ENCODE measurements at places on chromosomes 6 and 20.
A peak's percentile ranks its signal among the peaks of the same experiment; 100 is the strongest.

- DNase-seq, result no peak
Observed at GRCh38 chr20:22412977-22413868, 171.1 kb downstream of the FOXA2 start.

DNA sequence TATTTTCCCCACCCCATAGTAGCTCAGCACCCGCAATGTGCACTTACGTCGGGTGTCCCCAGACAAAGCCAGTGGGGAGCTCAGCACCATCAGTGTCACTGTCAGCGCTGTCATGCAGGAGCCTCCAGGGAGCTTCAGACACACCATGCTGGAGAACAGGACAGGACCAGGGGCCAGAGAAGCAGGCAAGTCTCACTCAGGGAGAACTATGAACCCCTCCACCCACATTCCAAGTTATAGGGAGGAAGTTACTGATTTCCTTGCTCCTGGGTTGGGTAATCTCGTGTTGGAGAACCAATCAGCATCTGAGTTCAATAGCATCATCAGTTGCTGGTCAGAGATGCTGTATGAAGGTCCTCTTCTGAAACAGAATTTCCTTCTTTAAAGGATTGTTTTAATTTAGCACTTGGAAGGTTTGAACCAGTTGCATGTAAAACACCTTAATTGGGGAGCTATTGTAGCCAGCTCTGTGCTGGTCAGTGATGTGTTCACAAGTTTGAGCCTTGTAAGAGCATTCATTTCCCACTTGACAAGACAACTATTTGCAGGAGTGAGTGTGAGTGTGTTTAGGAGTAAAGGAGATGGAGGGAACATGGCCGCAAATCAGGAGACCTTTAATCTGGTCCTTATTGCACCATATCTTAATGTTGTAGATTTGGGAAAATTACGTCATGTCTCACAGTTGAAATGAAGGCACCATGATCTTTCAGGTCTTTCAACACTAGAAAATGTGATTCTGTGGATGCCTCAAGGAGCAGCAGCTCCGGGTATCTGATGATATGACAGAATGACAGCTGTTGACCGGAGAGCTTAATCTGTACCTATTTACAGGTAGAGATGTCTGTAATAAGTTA is at the start of gene HLA-DRB1:
HLA-DRB1 (minus strand) TSS at position 253 of the 854 bp plus-strand sequence; CDS start at position 147, 106 bp downstream.
- peak; percentile 5 for DNase-seq

- no peak for DNase-seq
Observed at GRCh38 chr6:1518855-1519254, 90.9 kb upstream of the FOXC1 start.

DNA sequence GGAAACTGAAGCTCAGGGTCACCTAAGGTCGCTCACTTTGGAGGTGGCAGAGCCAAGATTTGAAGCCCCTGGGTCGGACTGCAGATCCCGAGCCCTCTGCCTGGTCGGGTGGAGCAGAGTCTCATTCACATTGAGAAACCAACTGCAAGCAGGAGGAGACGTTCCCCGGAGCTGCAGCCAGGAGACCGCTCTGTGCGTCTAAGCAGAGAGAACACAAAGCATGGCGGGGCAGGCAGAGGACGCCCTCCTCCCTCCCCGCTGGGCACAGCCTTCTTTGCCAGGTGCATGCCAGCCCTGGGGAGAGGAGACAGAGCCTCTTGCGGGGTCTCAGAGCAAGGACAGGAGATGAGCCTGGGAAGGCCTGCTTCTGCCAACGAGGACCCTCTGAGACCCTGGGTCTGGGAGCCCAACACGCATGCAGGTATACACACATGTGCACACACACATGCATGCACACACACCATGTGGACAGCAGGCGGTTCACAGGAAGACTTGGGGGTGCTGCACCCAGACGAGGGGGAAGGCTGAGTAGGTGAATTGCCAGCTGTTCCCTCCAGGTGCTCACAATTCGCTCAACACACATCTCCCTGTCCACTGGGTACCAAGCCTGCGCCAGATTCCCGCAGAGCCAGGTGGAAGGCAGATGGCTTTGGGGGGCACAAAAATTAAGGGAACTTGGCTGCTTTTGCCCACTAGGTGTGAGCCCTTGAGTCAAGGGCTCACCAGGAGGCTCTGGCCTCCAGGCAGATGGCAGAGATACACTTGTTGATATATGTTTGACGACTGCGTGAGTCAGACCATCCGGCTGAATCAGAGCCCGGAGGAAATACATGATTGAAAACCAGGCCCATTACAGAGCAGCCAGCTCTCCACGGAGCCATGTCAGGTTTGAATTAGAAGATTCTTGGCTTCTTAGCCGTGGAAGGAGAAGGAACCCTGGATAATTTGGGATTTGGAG is 5.5 kb upstream of the NTSR1 start:
- peak; percentile 78 for DNase-seq

DNA sequence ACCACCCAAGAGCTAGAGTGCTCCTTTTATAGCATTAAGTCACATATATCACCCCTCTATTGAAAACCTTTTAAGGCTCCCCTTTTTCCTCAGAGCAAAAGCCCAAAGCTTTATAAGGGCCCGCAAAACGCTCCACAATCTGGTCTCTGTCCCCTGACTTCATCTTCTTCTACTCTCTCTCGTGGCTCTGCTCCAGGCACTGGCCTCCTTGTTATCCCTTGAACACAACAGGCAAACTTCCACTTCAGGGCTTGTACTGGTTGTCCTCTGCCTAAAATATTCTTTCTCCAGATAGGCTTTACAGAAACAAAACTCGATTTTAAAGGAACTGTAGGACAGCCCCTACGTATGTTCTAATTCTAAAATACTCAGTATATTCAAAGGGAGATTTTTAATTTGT is 44.0 kb upstream of the SPDEF start:
- no peak for DNase-seq
